CD4-positive, alpha-beta T cell treated with Interleukin-6 for 4 hours (primary cell): ENCODE measurements at places on chromosomes 13 and 19.

DNA sequence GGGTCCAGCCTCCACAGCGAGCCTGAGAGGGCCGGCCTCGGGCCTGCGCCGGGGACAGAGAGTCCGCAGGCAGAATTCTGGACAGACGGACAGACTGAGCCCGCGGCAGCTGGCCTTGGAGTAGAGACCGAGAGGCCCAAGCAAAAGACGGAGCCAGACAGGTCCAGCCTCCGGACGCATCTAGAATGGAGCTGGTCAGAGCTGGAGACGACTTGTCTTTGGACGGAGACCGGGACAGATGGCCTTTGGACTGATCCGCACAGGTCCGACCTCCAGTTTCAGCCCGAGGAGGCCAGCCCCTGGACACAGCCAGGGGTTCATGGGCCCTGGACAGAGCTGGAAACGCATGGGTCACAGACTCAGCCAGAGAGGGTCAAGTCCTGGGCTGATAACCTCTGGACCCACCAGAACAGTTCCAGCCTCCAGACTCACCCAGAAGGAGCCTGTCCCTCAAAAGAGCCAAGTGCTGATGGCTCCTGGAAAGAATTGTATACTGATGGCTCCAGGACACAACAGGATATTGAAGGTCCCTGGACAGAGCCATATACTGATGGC is 490 bp downstream of the ITPKC start:
- DNase-seq: no peak

DNA sequence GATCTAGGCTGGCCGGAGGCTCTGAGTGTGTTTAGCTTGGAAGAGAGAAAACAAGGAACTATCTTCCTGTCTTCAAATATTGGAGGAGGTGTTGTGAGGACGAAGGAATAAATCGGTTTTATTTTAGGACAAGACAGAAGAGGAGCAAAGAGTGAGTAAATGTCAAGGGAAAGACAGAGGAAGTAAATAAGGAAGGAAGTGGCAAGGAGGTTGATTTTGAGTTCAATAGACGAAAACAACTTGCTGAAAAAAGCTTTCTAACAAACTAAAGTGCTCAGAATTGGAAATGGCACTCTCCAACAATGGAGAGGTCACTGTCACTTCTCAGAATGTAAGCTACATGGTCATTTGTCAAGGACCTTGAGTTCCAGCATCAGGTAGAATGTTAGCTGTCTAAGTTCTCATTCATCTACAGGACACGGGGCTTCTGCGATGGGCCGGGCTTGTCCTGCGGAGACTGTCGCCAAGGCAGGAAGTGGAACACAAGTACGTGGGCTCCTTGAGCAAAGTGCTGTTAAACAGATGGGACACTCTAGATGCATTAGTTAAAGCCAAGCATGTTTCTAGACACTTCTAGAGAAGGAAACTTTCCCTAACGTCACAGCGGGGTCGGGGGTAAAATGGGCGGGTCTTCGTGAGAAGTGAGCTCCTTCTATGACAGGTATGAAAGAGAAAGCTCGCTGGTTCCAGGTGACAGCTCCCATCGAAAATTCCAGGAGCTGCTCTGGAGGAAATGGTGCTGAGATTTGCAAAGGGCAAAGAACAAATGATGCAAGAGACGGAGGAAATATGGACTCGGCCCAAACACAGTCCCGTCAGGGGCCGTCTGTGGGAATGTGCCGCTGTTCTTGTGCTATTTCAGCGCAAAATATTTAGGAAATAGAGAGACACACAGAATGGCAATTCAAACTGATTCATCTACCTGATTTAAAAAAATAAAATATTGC is 103.9 kb upstream of the UBL3 start:
- peak; percentile 55 for DNase-seq

- DNase-seq: no peak
Measured at GRCh38 chr13:73058432-73058735, 421 bp upstream of the KLF5 start.

GRCh38 chr13:70424928-70425327 is 316.7 kb upstream of the KLHL1 start:
- no peak for DNase-seq

DNA sequence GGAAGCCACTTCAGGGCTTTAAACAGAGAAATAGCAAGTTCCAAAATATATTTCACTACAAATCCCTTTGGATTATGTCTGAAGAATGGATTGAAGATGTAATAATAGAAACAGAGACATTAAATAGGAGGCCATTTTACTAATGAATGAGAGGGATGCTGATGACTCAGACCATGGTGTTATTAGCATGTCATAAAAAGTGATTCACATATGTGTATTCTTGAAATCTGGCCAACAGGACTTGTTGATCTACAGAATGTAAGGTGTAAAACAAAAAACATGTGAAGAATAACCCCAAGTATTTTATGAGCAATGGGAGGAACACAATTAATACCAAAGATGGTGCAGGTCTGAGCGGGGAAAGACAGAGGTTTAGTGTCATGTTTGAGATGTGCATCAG is 873.7 kb downstream of the SLITRK5 start:
- no peak for DNase-seq

DNA sequence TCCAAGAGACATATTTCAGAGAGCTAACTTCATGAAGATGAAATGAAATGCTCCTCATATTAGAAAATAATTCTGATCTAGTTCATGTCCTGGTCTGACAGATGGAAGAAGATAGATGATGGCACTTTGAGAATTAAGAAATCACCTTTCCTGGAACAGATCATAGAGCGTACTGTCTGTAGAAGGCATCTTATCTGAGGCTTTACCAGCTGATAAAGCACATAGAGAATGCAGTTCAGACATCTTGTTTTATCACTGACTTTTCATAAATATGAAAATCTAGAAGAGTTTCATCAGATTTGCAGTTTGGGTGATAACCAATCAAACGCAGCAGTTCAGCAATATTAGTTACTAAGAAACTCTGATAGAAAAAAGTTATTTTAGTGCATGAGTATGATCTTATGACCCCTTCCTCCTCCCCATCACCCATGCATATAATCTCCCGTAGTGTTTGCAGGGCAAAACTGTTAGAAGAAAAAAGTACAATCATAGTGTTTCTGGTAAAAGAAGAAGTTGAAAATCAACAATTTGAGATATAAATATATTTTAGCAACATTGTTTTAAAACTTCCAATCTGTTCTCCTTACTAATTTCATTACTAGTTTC is 585.2 kb downstream of the PCDH9 start:
- DNase-seq: no peak

DNA sequence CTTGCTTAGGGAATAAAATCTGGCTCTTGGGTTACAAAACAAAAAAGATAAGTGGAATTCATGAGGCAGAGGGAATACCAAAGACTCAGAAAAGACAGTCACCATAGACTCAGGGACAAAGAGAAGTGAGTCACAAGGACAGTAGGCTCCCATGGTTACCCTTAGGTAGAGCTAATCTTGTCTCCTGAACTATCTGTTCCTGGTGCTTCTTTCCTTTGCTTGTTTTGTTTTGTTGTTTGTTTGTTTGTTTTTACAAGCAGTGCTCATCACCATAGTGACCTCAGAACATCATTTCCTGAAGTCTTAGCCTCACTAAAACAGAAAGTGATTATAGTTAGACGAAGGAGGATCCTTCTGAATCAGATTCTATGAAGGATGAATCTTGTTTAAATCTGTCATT is 142.3 kb upstream of the SOX21 start:
- DNase-seq: no peak

DNA sequence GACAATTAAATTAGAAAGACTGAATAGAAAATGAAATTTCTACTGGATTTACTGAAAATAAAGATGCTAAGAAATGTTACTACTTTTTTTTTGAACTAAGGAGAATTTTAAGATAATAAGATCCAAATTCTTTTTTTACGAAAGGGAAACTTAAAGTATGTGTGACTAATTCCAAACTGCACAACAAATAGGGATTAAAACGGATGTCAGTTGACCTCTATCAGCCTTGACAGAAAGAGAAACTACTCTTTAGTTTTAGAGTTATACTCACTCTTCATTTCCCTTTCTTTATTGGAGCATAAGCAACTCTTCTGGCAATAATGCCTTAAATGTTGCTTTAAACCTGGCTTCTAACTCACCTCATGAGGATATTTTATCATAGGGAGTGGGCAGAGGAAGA is 273.8 kb downstream of the SLITRK6 start:
- no peak for DNase-seq

DNA sequence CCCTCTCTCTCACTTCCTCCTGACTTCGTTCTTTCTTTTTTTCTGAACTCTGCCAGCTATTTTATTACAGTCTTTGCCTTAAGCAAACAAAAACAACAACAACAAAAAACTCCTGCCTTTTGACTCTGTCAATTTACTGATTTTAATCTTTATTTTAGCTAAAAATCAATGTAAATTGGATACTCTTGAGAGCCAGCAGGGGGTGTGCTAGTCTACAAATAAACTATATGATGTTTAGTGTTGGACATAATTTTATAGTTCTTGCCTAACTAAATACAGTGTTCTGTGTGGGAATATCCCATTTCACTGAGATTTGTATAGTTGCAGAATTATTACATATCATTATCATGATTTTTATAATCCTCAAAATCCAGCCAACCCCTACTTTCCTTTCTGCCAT is 1199.9 kb upstream of the SPRY2 start:
- no peak for DNase-seq

DNA sequence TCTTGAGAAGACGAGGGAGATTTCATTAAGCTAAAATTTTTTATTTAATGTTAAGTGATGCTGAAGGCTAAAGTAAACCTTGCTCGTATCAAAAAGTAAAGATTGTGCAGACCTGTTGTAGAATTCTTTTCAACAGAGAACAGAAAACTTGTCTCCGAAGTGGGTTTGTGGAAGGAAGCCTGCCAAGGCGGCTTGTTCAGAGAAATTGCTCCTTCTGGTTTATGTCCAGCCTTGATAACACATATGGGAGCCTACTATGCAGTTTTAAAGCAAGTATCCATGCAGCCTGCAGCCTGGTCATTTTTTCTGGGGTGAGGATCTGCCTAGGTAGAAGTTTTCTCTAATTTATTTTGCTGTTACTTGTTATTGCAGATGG is 1.4 kb downstream of the MLNR start:
- no peak for DNase-seq
